ENCODE measurements at places on chromosomes 12 and 14. TPM values are rescaled to one million over a fixed set of nuclear protein-coding genes. Genes with fewer than 3 reads are reported as not detected.

ALX1 gene
- total RNA-seq, result 6.1 TPM

DEPDC4 gene
- total RNA-seq, result 0.35 TPM

B4GALNT1 gene
- 0.17 TPM for total RNA-seq

CCND2 gene
- 23.9 TPM for total RNA-seq

NRL gene
- total RNA-seq, result 3.7 TPM

POP5 gene
- 29.8 TPM for total RNA-seq

IRAK3 gene
- 11.7 TPM for total RNA-seq

TPPP2 gene
- total RNA-seq, result not detected

SSTR1 gene
- 0.23 TPM for total RNA-seq

NELL2 gene
- 0.47 TPM for total RNA-seq

SPIC gene
- not detected for total RNA-seq

KRT80 gene
- total RNA-seq, result 0.35 TPM

PTPRO gene
- 0.09 TPM for total RNA-seq

RPL10L gene
- not detected for total RNA-seq

AMN gene
- total RNA-seq, result 12.4 TPM

BCAT1 gene
- 213 TPM for total RNA-seq

PTPN21 gene
- 10.2 TPM for total RNA-seq

CFAP251 gene
- 0.09 TPM for total RNA-seq

MYL2 gene
- not detected for total RNA-seq

ABCD4 gene
- 21.5 TPM for total RNA-seq

PSME1 gene
- total RNA-seq, result 162 TPM

CHGA gene
- not detected for total RNA-seq

ARHGAP5 gene
- 59.8 TPM for total RNA-seq

IL23A gene
- not detected for total RNA-seq

BATF gene
- not detected for total RNA-seq

BAZ2A gene
- total RNA-seq, result 25.7 TPM

ZDHHC22 gene
- total RNA-seq, result not detected

RNASE7 gene
- not detected for total RNA-seq

MUCL1 gene
- not detected for total RNA-seq

TOMM20L gene
- total RNA-seq, result not detected

SLC4A8 gene
- under 0.01 TPM for total RNA-seq

C12orf60 gene
- 1.4 TPM for total RNA-seq

DHRS2 gene
- 0.51 TPM for total RNA-seq

CCDC198 gene
- total RNA-seq, result not detected

OR10AD1 gene
- total RNA-seq, result not detected

RNU4-1 gene
- under 0.01 TPM for total RNA-seq

RHEBL1 gene
- total RNA-seq, result 0.47 TPM

CMTM5 gene
- not detected for total RNA-seq

SERPINA3 gene
- 80.7 TPM for total RNA-seq

OR4K2 gene
- not detected for total RNA-seq

ACOT6 gene
- not detected for total RNA-seq

MYF5 gene
- total RNA-seq, result not detected

GUCY2C gene
- not detected for total RNA-seq
